ENCODE measurements at places on chromosomes 1 and 21.

GRCh38 chr1:173255214-173255813 lies 48.2 kb upstream of the TNFSF4 start:
- DNase-seq = peak; percentile 30

DNA sequence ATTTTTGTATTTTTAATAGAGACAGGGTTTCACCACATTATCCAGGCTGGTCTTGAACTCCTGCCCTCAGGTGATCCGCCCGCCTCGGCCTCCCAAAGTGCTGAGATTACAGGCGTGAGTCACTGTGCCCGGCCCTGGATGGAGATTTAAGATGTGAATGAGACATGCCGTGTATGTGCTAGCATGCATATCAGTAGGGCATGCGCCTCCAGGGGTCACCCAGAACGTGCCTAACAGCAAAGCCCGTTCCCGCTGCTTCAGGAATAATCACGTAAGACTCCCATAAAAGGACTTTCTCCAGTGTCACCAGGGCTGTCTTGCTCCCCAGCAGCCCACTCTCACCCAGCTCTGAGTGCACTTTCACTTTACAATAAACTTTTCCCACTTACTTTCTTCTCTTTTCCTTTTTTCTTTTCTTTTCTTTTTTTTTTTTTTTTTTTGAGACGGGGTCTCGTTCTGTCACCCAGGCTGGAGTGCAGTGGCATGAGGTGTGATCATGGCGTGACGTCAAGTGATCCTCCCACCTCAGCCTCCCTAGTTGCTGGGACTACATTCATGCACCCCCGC lies 46.9 kb upstream of the DISP3 start:
- no peak for DNase-seq

DNA sequence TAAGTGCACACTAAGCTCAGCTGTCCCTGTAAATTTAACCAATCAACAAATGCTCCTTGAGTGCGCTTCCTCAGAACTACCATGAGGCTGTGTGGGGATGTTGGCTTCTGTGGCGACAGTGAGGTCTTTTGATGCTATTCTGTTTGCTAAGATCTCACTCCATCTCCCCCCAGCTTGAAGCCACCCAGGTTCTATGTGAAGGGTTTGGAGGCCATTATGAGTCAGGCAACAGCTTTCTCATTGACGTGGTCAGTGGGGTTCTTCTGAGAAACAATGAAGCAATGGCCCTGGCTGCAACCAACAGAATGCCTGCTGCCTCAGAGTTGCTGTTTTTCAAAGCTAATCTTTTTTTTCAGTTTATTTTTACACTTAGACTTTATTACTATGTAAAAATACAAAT lies 205.5 kb downstream of the PTBP2 start:
- no peak for DNase-seq

DNA sequence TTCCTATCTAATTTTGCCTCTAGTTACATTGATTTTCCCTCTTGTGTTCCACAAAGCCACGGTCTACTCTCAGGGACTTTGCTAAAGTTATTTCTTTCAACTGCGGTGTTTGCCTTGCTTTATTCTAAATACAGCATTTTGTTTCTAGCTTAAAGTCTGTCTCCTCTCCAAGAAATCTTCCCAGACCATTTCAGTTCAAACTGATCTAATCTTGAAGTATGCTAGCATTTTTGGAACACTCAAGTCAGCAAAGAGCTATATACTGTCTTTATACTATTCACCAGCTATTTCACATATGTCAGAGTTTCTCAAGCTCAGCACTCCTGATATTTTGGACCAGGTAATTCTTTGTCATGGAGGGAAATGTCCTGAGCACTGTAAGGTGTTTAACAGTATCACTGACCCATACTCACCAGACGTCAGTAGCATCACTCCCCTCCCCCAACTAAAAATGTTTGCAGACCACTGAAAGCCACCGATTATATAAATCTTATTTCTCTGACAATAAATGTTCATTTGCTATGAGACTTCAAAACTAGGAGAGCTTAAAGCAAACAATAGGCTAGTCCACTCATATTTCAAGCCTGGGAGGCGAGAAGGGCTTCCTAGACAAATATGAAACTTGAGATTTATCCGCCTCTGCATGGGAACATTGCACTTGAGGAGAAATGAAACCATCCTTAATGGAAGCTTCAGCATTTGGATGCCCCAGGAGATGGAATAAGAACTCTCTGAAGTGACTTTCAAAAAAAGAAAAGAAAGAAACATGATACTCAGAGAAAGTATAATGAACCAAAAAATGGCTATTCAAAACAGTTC lies 81.1 kb downstream of the KIAA0319L start:
- DNase-seq = no peak

GRCh38 chr1:105231378-105231777 lies 1481.7 kb downstream of the AMY1C start:
- no peak for DNase-seq

DNA sequence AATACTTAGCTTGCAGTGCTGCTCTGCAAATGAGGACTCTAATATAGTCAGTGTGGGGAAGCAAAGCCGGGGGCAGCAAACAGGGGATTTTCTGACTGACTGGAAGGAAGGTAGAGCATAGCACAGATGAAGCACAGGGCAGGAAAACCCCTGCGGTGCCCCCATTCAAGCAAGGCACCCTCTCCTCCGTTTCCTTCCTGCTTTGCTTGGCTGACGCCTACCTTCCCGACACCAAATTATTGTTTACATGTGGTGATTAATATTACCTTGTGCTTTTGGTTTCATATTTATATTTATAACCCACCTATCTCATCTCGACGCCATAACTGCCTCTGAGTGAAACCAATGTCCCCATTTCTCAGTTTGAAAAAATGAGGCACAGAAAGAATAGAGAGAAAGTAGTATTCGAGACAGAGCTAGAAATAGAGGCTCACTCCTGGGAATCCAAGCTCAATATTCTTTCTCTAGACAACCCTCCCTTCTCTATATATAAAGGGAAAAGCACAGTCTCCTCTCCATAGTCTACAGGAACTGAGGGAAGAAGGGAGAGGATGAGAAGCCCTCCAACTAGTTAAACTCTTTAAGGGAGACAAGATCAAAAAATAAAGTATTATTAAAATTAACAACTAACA lies 41.3 kb downstream of the PIK3C2B start:
- peak; percentile 92 for DNase-seq

- no peak for DNase-seq
Measured at GRCh38 chr21:39805983-39806382, 61.0 kb downstream of the IGSF5 start.

- no peak for DNase-seq
Measured at GRCh38 chr1:87505391-87505983, 176.8 kb downstream of the LMO4 start.

DNA sequence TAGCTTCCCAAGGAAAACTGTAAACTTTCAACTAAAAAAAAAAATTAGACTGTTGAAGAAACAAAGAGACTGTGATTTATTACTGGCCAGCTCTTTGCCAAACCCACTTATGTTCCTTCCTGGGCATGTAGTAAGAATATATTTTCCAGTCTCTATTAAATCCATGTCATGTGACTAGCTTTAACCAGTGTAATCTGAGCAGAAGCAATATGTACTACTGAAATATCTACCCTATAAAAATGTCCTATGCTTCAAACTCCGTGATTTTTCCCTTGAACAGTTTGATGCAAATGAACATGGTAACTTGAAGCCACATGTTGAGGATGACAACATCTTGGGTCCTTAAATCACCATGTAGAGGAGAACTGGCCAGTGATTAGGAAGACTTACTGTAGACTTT lies 144.5 kb downstream of the NTMT2 start:
- no peak for DNase-seq

- no peak for DNase-seq
Measured at GRCh38 chr1:21919520-21919919, 17.6 kb downstream of the HSPG2 start.

DNA sequence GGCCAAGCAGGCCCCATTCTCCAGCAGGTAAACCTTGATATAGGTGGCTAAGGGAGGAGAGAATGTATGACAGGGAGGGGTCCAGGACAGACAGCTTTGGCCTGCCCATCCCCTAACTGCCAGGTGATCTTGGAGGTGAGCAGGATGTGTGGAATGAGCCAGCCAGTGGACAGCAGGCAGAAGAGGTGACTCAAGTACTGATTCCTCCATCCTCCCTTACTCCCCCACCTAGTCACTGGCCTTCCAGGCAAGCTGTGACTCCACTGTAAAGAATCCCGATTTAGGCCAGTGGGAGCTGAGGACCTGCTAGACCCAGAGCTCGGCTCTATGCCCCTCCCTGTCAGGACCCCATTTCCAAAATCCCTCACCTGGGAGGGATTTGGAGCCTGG lies 36.6 kb downstream of the RIMS3 start:
- no peak for DNase-seq

- no peak for DNase-seq
Measured at GRCh38 chr1:109719337-109719837, 7.3 kb downstream of the GSTM5 start.

DNA sequence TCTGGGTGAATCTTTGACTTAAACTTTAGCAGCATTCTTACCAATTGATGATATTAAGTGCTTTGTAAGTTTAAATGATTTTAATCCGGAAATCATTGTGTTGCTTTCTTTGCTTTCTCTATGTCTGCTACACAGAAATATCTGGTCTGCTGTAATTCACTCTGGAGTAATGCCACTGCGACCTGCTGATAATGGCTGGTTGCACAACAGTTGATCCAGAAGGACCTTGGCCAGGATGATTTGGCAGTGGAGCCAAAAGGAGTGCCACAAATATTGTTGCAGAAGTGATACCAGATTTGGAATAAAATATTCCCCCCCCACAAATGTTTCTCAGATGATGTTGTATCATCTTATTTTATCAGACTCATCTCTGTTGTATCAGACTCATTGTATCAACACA lies 2063.9 kb downstream of the MRPL39 start:
- DNase-seq = no peak

- DNase-seq = no peak
Measured at GRCh38 chr1:174445817-174446216, 1.9 kb upstream of the GPR52 start.

DNA sequence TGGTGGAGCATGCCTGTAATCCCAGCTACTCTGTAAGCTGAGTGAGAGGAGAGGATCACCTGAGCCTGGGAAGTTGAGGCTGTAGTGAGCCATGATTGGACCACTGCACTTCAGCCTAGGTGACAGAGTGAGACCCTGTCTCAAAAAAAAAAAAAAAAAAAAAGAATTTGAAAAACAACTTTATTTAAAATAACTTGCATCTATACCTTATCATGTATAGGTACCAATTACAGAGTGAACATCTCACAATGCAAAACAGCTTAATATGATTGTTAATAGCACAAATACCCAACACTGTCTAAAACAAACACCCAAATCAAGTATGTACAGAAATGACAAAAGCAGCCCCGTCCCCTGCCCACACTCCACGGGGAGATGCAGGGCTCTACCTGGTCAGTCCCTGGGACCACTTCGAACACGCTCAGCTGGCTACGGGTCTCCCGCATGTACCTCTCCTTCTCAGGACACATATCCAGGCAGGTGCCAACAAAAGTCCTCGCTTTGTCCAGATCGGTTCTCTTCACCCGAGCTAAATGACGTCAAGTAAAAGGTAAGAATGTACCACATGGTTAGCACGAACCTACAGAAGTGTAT lies 10.5 kb downstream of the MCM3AP start:
- DNase-seq = no peak

DNA sequence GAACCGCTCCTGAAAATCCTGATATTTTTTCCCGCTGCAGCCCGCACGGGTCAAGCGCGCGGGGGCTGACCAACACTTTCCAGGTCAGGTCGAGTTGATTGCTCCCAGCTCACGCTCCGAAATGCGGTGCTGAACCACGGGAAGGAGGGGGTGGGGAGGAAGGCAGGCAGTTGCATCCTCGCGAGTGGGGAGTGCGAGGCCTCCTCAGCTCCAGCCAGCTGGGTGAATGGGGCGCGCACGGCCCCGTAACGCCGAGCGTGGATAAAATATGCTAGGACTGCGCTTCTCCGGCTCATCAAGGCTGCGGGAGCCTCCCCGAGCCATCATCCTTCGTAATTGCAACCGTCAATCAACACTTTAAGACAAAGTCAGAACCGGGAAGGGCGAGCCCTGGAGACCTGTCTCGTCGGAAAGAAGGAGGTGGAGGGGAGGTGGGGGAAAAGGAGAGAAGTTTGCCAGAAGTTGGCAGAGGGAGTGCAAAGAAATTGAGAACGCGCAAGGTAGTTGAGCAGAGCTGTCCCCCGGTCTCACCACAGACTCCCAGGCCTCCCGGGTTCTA lies 8.0 kb downstream of the NR5A2 start:
- no peak for DNase-seq

GRCh38 chr1:160646711-160647328 lies at the start of gene SLAMF1:
Gene SLAMF1 (minus strand): TSS chr1:160647044. CDS start chr1:160646945, 99 bp downstream.
- peak; percentile 84 for DNase-seq

DNA sequence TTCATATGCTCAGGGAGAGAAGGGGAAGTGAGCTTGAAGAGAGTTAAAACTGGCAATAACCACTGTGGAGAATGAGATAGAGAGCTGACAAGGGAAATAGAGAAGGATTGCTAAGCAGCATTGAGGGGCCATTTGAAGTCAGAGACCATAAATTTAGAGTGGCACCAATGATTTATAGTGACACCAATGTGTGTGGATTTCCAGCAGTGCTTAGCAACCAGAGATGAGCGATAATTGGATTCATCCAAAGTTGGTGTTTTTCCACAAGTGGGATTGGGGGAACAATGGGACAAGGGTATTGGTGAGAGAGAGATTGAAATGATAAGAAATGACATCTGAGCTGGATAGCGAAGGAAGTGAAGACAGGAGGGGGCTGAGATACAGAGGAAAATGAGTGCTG lies 114.1 kb downstream of the C1orf94 start:
- DNase-seq = no peak

GRCh38 chr1:25530186-25531081 lies 13.0 kb upstream of the LDLRAP1 start:
- no peak for DNase-seq

DNA sequence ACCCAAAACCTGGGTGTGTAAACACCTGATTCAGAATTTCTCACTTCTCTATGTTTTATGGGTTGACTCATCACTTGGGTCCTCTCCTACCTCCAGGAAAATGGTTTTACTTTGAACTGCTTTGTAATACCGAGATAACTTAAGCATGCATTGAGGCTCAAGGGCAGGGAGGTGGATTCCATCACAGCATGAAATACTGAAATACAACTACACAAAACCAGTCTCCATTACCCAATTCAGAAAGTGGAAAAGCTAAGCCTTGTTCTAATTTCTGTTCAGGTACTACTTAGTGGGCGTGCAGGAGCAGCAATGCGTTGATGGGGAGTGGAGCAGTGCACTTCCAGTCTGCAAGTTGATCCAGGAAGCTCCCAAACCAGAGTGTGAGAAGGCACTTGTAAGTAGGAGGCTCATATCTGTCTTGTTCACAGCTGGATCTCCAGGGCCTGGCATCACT lies 6.1 kb upstream of the C4BPA start:
- peak; percentile 65 for DNase-seq

DNA sequence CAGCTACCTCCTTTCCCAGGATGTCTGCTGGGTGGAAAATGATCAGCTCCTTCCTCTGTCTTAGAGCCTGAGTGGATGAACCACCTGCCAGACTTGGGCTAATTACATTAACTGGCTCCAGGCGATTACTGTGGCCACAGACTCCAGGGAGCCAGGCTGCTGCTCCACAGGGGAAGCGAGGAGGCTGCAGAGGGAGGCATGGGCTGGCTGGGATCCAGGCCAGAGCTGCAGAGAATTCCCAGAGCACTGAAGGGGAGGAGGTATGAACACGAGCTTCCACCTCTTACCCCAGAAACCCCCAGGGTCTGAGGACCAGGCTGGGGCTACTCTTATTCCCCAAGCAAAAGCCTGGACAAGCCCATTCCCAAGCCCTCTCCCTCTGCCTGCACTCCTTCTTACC lies 136.0 kb upstream of the KLHDC7A start:
- DNase-seq = no peak

GRCh38 chr1:62317021-62317768 lies 2.0 kb downstream of the KANK4 start:
- DNase-seq = no peak

Measured in activated naive CD4-positive, alpha-beta T cell treated with anti-CD3 and anti-CD28 coated beads for 36 hours (primary cell).